ENCODE measurements at places on chromosomes 12 and 14.
A peak's percentile ranks its signal among the peaks of the same experiment; 100 is the strongest.

GRCh38 chr14:71318097-71318459, 410.8 kb downstream of the PCNX1 start:
- no peak for DNase-seq
- no peaks in the 10 kb centered on the region for H3K36me3 ChIP-seq
- no peak overlapping the region for H3K4me3 ChIP-seq

DNA sequence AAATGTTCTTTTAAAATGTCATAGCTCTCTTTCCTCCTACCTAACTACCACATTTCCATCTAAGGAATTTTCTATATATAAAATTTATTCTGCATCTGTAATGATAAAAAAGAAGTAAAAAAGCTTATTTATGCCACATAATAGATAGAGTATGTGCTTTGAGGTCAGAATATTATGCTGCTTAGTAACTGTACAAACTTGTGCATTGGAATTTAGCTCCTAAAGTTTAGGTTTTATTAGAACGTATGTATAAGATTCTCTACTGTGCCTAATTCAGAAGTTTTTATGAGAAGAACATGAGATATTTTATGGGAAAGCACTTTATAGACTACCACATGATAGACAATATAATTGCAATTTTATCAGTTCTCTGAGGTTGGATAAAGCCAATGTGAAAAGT, 384.6 kb downstream of the SLC16A7 start:
- no peak overlapping the region for H3K4me3 ChIP-seq
- H3K4me1 ChIP-seq = no peaks in the 10 kb centered on the region
- no peaks in the 10 kb centered on the region for H3K36me3 ChIP-seq
- H3K27me3 ChIP-seq = no peaks in the 10 kb centered on the region

DNA sequence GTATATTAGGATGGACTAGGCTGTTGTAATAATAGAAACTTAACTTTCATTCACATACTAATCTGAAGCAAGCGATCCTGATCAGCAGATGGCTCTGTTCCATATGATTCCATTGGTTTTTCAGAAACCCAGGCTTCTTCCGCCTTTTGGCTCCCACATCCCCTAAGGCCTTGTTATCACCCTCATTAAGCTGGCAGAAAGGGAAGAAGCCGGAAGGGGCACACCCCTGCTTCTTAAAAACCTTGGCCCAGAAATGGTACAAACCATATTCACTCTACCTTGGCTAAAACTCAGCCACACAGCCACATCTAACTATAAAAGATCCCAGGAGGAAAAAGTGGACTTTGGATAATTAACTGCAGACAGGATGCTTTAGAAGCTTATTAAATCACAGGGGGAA, 329.2 kb downstream of the PCNX1 start:
- H3K4me1 ChIP-seq = no peaks in the 10 kb centered on the region
- H3K4me3 ChIP-seq = no peak overlapping the region
- H3K36me3 ChIP-seq = no peaks in the 10 kb centered on the region
- no peaks in the 10 kb centered on the region for H3K27me3 ChIP-seq

DNA sequence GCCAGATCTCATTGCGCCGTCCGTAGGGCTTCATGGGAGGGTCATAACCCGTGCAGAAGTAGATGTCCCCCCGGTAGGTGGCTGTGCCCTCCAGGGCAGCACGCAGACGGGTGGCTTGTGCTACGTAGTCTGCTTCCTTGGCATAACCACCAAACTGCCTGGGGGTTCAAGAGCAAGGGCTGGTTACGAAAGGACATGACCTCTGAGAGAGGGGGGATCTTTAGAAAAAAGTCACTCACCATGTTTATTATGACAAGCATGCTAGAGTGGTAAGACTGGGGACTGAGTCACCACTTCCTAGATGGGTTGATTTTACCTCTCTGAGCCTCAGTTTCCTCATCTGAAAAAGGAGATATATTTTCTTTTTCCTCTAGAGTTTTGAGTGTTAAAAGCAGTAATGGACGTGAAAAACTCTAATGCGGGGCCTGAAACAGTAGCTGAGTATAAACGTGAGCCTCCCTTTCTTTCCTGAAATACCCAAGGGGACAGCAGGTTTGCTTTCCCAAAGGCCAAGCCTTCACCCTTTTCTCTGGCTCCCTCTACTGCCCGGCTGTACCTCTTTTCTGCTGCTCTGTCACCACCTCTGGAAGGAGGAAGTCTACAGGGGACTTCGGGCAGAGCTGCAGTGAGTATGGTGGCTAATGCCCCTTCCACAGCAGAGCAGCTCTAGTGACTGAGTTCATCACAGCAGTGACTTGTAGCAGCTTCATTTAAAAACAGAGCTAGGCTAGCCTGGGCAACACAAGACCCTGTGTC, 23.5 kb upstream of the GPRC5D start:
- H3K27ac ChIP-seq = peak overlapping the region; percentile 25
- no peaks in the 10 kb centered on the region for H3K27me3 ChIP-seq
- peak; percentile 40 for DNase-seq
- peaks cover 30% of the 10 kb centered on the region for H3K36me3 ChIP-seq
- H3K4me1 ChIP-seq = peaks cover 14% of the 10 kb centered on the region
- H3K4me3 ChIP-seq = no peak overlapping the region

- H3K4me1 ChIP-seq = no peaks in the 10 kb centered on the region
- no peak overlapping the region for H3K27ac ChIP-seq
- no peak for DNase-seq
- H3K27me3 ChIP-seq = no peaks in the 10 kb centered on the region
- H3K36me3 ChIP-seq = no peaks in the 10 kb centered on the region
Measured at GRCh38 chr14:33026850-33027430, 88.3 kb downstream of the NPAS3 start.

DNA sequence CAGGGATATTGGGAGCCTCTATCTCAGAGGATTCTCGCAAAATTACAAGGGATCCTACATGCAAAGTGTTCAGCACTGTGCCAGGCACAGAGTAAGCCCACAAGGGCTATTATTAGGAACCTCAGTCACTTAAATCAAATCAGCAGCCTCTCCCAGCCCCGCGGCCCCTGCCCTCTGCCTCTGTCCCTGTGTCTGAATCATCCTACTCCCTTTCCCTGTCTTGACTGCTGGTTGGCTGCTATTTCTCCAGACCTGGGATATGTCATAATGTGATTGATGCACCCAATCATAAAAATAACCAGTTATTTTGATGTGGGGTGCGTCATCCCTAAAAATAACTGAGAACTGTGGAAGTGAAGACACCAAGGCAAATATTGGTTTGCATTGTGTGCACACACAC, 176.3 kb downstream of the KSR2 start:
- no peak overlapping the region for H3K27ac ChIP-seq
- no peaks in the 10 kb centered on the region for H3K4me1 ChIP-seq
- no peaks in the 10 kb centered on the region for H3K27me3 ChIP-seq
- DNase-seq = no peak
- no peak overlapping the region for H3K4me3 ChIP-seq

GRCh38 chr14:36947362-36947761, 225.0 kb downstream of the SLC25A21 start:
- H3K27ac ChIP-seq = no peak overlapping the region
- no peaks in the 10 kb centered on the region for H3K27me3 ChIP-seq
- H3K36me3 ChIP-seq = no peaks in the 10 kb centered on the region
- no peak for DNase-seq
- no peak overlapping the region for H3K4me3 ChIP-seq

- H3K4me1 ChIP-seq = peaks cover 31% of the 10 kb centered on the region
- H3K4me3 ChIP-seq = no peak overlapping the region
- no peaks in the 10 kb centered on the region for H3K36me3 ChIP-seq
- no peaks in the 10 kb centered on the region for H3K27me3 ChIP-seq
- no peak for DNase-seq
Measured at GRCh38 chr12:2844786-2845185, 10.0 kb upstream of the NRIP2 start.

GRCh38 chr12:10362325-10362724, 27.5 kb downstream of the KLRK1 start:
- no peak overlapping the region for H3K4me3 ChIP-seq
- DNase-seq = no peak
- H3K27me3 ChIP-seq = no peaks in the 10 kb centered on the region
- no peaks in the 10 kb centered on the region for H3K36me3 ChIP-seq

DNA sequence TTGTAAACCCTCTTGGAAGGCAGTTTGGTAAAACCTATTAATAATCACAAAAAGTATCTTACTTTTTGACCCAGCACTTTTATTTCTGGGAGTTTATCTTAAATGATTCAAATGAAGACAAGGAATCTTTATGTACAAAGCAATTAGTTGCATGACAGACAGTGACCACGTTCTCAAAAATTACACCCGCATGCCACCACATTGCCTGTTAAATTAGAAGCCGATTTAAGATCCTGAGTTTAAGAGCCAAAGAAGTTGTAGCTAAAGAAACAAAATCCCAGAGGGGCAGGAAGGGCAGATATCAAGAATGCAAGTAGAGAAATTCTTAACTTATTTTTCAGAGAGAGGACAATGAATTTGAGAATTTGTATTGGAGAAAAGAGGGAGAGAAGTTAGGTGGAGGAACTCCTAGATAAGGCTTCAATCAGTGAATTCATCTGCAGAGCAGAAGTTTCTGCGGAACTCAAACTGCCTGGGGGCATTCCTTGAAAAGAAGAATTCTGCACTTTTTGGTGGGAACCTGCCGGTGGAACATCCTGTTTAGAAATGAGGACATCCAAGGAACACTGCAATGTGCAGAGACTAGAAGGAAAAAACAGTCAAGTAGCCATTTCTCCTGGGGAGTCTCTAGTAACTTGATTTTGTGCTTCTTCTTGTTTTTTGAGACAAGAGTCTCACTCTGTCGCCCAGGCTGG, 1.1 kb upstream of the RIOX1 start:
- H3K4me3 ChIP-seq = no peak overlapping the region
- no peak for DNase-seq
- no peaks in the 10 kb centered on the region for H3K27me3 ChIP-seq

DNA sequence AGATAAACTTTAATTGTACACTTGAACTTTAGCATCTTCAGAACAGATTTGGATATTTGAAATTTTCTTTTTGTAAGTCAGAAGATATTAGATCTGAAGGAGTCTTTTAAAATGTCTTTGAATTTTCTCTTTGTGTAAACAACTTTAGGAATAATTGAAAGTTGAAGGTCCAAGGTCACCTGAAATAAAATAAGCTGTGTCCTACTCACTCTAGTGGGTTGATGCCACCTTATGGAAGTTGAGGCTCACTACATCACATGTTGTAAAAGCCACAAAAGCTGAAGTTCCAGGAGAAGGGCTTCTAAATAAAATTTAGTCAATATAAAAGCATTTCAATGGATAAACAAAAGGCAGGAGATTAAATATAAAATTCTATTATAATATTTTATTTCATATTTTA, 122.0 kb upstream of the ATXN7L3B start:
- no peaks in the 10 kb centered on the region for H3K27me3 ChIP-seq
- H3K4me1 ChIP-seq = no peaks in the 10 kb centered on the region
- DNase-seq = no peak
